ENCODE measurements at places on chromosomes 3 and 15.

DNA sequence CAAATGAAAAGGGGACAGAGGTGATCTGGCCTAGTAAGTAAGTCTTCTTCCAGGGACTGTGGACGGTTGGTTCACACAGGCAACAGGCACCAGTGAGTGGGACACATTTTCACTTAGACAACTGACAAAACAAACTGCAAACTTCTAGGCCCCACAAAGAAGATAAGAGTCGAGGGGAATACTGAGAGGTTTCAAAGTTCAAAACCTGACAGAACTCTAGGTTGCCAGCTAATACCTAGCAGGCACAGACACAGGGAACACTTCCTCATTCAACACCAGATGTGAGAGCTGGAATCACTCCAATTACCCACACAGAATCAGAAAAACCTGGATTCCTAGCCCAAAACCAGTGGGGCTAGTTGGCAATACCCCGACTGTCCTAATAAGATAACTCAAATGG lies 621.7 kb downstream of the ZPLD1 start:
- H3K27me3 ChIP-seq, result no peaks in the 10 kb centered on the region
- no peak overlapping the region for H3K27ac ChIP-seq
- no peak overlapping the region for H3K4me3 ChIP-seq
- H3K36me3 ChIP-seq, result no peaks in the 10 kb centered on the region
- no peak for DNase-seq

GRCh38 chr3:114714957-114715460 lies 421.2 kb downstream of the TIGIT start:
- no peaks in the 10 kb centered on the region for H3K27me3 ChIP-seq
- H3K4me3 ChIP-seq, result no peak overlapping the region
- no peak overlapping the region for H3K27ac ChIP-seq
- no peaks in the 10 kb centered on the region for H3K36me3 ChIP-seq
- no peak for DNase-seq
- H3K4me1 ChIP-seq, result peaks cover 5% of the 10 kb centered on the region

DNA sequence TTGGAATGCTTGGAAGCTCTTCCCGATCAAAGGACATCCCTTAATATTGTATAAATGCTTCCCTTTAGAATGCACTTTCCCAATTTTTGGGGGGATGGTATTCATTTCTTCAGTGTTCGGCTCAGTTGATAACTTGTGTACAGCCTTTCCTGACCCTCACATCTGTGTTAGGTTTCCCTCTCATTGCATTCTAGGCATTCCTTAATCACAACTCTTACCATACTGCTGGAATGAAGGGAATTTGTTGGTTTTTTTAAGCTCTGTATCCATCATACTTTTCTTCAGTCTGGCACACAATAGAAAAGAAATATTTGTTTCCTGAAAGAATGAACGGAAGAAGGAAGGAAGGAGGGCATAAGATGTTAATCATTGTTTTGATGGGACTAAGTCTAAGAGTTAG lies 119.5 kb downstream of the CHST2 start:
- H3K27ac ChIP-seq, result no peak overlapping the region
- H3K27me3 ChIP-seq, result no peaks in the 10 kb centered on the region
- no peak for DNase-seq
- no peak overlapping the region for H3K4me3 ChIP-seq

DNA sequence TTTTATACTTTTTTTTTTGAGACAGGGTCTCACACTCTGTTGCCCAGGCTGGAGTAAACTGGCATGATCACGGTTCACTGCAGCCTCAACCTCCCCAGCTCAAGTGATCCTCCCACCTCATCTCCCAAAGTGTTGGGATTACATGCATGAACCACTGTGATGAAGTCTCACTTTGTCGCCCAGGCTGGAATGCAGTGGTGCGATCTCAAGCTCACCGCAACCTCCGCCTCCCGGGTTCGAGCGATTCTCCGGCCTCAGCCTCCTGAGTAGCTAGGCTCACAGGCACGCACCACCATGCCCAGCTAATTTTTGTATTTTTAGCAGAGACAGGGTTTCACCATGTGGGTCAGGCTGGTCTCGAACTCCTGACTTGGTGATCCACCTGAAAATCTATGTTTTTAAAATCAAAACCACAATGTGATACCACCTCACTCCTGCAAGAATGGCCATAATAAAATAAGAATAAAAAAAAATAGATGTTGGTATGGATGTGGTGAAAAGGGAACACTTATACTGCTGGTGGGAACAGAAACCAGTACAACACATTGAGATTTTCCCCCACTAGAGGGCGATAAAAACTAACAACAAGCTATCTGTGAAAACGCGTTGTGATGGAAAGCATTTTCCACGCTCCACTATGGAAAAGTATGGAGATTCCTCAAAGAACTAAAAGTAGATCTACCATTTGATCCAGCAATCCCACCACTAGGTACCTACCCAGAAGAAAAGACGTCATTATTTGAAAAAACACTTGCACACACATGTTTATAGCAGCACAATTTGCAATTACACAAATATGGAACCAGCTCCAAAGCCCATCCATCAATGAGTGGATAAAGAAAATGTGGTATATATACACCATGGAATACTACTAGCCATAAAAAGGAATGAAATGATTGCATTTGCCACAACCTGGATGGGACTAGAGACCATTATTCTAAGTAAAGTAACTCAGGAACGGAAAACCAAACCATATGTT lies 26.8 kb upstream of the OCA2 start:
- peaks cover 37% of the 10 kb centered on the region for H3K36me3 ChIP-seq
- H3K4me1 ChIP-seq, result peaks cover 7% of the 10 kb centered on the region
- no peaks in the 10 kb centered on the region for H3K27me3 ChIP-seq
- H3K4me3 ChIP-seq, result no peak overlapping the region

DNA sequence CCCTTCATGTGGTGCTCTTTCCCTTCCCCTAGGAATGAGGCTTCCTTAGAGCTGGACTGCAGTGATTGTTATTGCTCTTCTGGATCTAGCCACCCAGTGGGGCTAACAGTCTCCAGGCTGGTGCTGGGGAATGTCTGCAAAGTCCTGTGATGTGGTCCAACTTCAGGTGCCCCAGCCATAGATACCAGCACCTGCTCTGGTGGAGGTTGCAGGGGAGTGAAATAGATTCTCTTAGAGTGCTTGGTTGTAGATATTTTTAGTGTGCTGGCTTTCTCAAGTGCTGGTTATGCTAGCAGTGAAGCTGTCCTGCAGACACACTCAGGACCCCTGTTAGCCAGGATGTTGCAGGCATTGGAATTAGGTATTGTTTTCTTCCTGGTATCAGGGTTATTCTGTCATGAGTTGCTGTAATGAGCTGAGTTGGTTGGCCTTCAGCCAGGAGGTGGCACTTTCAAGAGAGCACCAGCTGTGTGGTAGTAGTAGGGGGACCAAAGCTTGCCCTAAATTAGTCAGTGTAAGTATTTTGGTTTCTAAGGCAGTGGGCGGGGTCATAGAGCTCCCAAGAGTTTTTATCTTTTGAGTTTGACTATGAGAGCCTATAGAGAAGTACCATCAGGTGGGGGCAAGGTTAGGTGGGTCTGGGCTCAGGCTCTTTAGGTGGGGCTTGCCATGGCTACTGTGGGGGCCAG lies 317.5 kb upstream of the SGO1 start:
- H3K27me3 ChIP-seq, result no peaks in the 10 kb centered on the region
- H3K36me3 ChIP-seq, result no peaks in the 10 kb centered on the region
- no peak overlapping the region for H3K4me3 ChIP-seq

GRCh38 chr15:74400313-74400860 lies 32.9 kb upstream of the CYP11A1 start:
- no peaks in the 10 kb centered on the region for H3K27me3 ChIP-seq
- H3K4me1 ChIP-seq, result peaks cover 7% of the 10 kb centered on the region
- H3K4me3 ChIP-seq, result no peak overlapping the region
- no peaks in the 10 kb centered on the region for H3K36me3 ChIP-seq
